EL (cell line): ENCODE measurements at places on chromosomes 4 and X.

DNA sequence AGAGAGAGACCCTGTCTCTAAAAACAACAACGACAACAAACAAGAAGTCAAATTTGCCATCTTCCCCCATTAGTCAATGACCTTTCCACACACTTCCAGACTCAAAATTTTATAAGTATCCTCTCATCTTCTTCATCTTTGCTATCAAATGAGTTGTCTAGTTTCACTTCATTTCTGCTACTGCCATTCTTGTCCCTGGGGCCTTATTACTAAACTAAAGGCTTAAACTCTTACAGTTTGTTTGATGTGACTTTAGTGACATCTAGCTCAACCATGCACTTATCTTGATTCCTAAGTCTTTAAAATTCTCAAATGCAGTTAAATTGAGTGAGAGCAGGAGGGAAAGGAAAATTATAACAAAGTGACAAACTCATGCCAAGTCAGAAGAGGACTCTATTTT is 271.8 kb upstream of the GK2 start:
- no peak for DNase-seq

DNA sequence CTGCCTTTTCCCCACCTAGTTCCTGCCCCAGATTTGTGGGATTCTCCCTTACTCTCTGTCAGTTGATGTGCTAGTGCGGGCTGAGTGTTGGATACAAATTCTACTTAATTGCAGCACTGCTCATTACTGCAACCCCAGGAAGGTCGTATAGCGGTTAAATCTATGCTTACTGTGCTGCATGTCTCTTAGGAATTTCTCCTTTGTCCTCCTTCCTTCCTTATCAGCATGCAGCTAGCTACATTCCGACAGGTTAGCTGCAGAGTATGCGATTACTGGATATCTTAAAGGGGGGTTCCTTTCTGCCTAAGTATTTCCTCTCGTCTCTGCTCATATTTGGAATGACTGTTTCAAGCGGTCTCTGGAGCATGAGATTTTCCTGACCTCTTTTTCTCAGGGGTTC is 662.8 kb downstream of the TLL1 start:
- no peak for DNase-seq

DNA sequence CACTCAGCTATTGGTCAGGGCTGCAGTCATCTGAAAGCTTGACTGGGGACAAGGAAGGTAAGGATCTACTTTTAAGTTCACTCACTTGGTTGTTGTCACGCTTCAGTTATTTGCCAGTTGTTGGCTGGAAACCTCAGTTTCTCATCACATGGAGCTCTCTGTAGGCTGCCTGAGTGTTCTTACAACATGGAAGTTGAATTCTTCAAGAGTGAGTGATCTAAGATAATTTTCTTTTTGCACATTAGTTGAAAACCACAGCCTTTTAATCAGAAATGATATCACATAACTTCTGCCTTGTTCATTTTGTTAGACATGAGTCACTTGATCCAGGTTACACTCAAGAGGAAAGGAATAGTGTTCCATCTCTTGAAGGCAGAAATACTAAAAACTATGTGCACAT is 552.7 kb downstream of the RAPGEF2 start:
- DNase-seq: peak; percentile 51

- no peak for DNase-seq
Measured at GRCh38 chr4:183540410-183541009, 35.7 kb downstream of the ING2 start.

- no peak for DNase-seq
Measured at GRCh38 chrX:2536974-2537373, 36.2 kb upstream of the DHRSX start.

DNA sequence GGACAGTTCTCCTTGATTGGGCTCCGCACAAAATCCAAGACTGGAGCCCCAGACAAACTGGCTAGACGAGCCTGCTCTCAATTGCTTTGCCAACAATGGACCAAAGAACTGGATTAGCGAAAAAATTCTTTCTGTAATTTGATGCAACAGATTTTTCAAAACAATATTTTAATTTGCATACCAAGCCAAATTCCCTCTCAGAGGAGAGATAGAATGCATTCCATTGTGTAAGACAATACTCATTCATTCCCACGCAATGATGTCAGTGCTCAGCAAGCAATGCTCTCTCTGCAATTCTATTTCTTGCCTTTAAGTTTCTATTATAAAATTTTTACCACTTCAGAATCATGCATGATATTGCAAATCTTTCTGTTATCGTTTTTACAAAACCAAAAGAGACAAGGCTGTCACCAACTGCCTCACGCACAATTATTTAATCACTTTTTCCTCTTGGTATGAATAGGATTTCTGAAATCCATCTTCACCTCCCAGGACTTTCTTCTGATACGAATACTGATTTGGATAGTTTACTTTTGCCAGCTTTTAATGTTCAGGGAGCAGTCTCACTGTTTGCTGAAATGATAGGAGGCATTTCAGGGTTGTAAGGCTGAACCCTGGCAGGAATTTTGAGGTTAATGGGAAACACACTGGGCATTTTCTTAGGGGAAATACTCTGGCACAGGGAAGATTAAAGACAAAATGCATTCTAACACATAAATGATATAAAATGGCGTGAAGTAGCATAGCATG is 46.1 kb upstream of the HCCS start:
- DNase-seq: peak; percentile 77

- DNase-seq: peak; percentile 88
Measured at GRCh38 chrX:45806410-45807121, 605.9 kb upstream of the DIPK2B start.

DNA sequence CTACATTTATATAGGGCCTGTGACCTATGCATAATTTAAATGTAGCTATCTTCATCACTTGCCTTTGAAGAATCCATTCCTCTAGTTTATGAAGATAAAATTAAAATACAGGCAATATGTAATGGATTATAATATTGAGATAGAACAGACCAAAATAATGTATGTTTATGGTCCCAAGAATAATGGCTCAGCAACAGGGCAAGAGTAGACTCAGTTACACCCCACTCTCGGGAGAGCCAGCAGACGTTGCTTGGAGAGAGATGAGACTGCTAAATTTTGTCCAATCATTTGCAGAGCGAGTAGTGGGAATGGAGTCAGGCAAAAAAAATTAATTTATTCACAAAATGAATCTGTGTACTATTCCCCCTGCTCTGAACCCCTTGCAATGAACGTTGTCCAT is 223.2 kb upstream of the FAT4 start:
- DNase-seq: no peak

DNA sequence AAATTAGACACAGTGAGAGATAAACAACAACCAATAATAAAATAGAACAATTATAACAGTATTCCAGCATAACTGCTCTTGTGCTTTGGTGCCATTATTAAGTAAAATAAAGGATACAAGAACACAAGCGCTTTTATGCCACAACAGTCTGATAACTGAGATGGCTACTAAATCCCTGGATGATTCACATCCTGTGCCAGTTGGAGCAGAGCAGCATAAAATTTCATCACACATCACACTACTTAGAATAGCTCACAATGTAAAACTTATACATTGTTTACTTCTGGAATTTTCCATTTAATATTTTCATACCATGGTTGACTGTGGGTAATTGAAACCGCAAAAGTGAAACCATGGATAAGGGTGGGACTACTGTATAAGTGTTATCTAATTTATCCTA is 399.9 kb upstream of the CNKSR2 start:
- peak; percentile 1 for DNase-seq

- peak; percentile 18 for DNase-seq
Measured at GRCh38 chr4:89254847-89255246, 52.8 kb downstream of the GPRIN3 start.

- DNase-seq: no peak
Measured at GRCh38 chrX:110425222-110426154, 66.8 kb downstream of the RTL9 start.

DNA sequence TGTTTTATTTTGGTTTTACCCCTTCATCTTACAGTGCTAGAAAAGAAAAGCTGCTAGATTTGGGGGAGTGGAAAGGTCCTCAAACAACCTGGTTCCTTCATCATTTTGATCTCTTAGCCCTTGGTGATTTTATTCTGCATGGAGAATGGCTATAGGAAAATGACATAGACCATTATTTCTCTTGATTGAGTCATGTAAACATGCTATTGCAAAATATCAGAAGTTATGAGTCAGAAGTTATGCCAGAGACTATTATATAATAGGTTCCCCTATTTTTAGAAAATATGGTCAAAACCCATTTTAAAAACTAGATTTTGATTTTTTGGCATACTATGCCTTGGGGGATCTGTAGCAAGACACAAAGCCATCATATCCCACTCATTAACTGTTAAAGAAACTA is 83.7 kb upstream of the FAM9C start:
- peak; percentile 26 for DNase-seq

GRCh38 chr4:27005501-27005900 is 144.9 kb downstream of the STIM2 start:
- peak; percentile 72 for DNase-seq

DNA sequence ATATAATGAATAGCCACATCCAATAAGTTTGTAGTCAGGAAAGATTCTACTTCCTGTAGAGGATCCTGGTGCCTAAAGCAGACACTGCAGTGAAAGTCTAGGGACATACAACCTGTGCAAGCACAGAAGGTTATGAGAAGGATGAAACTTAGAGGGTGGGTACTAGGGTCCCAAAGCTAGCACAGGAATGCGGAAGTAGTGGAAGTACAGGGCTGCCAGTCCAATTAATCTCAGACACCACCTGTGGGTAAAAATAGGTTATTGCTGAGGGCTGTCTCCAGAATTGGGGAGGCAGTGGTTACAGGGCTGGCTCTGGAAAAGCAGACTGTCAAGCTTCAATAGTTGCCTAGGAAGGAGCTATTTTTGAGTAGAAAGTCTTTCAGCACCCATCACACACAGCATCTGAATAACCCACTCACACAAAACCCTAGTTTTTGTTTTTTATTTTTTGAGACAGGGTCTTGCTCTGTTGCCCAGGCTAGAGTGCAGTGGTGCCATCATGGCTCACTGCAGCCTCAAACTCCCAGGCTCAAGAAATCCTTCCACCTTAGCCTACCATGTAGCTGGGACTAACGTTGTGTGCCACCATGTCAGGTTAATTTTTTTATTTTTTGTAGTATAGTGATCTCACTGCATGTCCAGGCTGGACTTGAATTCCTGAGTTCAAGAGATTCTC is 50.8 kb upstream of the ELF2 start:
- no peak for DNase-seq

- DNase-seq: no peak
Measured at GRCh38 chr4:158197194-158197776, 13.0 kb upstream of the TMEM144 start.

GRCh38 chr4:184808713-184809050 is 17.1 kb downstream of the ACSL1 start:
- DNase-seq: no peak

- DNase-seq: no peak
Measured at GRCh38 chr4:29560452-29560851, 1159.7 kb upstream of the PCDH7 start.

GRCh38 chr4:2356123-2357069 is 62.0 kb downstream of the ZFYVE28 start:
- DNase-seq: no peak

GRCh38 chr4:73631565-73632226 is 11.5 kb upstream of the RASSF6 start:
- no peak for DNase-seq

DNA sequence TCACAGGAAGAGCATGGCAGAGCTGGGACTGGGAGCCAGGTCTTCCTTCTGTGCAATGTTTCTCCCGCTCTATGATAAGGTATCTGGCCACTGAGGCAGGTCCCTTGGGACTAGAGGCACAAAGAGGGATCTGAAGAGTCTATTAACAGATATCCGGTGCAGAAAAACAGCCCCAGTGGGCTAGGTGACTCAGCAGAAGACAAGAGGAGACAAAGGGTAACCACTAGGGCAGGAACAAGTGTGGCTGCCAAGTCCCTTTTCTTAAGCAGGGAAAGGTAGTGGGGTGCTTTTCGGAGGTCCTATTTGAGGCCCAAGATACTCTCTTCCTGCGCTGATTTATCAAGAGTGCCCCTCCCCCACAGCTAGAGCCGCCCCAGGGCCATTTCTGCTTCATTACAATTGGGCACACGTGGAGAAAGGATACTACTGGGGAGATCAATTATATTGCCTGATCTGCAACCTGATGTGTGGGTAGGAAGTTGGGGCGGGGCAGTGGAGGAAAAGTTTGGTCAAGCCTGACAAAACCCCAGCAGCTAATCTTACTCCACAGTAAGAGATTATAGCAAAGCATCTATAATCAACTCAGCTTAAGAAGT is at the start of gene DGAT2L6:
Gene DGAT2L6 (plus strand): TSS at position 546 of the 596 bp plus-strand sequence. CDS start 100 bp downstream, outside the sequence.
- no peak for DNase-seq

DNA sequence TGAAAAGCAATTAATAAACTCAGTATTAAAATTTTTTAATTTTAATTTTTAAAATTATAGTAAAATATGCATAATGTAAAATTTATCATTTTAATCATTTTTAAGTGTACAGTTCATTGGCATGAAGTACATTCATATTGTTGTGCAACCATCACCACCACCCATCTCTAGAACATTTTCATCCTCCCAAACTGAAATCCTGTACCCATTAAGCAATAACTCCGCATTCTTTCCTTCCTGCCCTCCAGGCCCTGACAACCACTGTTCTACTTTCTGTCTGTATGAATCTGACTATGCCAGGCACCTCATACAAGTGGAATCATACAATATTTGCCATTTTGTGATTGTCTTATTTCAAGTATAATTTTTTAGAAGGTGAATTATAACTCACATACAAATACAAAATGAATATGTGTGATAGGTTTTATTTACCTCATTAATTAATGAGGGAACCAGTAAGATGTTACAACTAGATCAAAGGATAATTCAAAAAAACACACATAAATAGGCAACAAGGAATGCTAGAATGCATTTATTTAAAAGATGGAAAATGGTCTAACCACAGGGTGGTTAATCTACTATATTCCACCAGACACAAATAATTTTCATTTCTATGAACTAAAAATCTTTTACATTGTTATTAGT is 13.1 kb upstream of the AFF1 start:
- peak; percentile 60 for DNase-seq

- peak; percentile 34 for DNase-seq
Measured at GRCh38 chr4:101835121-101835904, 44.8 kb downstream of the BANK1 start.

- DNase-seq: peak; percentile 41
Measured at GRCh38 chr4:106414366-106414765, 45.8 kb upstream of the GIMD1 start.

DNA sequence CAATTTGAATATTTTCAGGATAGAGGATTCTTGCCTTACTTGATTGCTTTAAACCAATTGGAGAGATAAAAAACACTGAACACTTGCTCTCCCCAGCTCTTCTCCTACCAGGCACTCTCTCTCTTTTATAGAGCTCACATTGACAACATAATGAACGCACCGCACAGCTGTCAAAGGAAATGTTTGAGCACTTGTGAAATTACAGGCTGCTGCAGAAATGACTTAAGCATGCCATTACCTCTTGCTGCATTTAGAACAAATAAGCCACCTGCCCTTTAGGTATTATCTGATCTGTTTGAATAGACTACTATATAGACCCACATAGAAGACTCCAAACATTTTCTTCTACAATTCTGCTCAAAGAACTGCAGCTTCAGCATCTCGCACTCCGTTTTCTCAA is 227.7 kb downstream of the C4orf33 start:
- DNase-seq: no peak

DNA sequence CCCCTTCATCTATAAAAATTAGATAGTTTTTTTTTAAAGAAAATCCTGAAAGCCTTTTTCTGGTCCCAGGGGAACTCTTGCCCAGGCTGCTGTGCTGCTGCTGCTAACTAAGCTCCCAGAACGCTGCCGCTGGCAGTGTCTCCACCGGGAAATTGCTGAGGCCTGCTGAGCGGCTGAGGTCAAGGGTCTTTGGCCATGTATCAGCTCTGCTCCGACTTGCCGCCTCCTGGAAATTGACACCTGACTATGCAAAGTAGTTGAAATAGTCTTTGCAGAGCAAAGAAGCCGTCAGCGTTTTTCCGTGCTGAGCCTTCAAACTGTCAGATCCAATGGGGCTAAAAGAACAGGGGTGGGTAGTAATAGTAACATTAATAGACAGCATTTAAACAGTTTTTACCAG is 839 bp downstream of the QDPR start:
- peak; percentile 26 for DNase-seq
